Left renal pelvis (tissue), 4 donors: ENCODE measurements at places on chromosomes 4 and X.

- DNase-seq, result no peak
These were observed 247.8 kb downstream of the TEX13A start for GRCh38 chrX:104972737-104973136.

DNA sequence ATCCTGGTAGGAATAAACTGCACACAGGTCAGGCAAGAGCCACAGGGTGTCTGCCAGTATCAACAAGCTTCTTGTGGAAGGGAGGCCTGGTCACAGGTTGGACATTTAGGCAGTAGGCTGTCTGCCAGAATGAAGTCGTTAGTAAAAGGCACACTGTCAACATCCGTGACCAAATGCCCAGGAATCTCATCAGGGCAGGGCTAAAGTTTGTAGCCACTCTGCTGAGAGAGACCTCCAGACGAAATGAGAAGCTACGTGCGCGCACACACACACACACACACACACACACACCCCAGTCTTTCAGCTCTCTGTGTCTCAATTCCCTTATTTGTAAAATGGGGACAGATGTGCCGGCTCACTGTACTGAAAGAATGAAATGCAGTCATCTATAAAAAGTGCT lies 408.7 kb upstream of the ZFP42 start:
- DNase-seq, result no peak

DNA sequence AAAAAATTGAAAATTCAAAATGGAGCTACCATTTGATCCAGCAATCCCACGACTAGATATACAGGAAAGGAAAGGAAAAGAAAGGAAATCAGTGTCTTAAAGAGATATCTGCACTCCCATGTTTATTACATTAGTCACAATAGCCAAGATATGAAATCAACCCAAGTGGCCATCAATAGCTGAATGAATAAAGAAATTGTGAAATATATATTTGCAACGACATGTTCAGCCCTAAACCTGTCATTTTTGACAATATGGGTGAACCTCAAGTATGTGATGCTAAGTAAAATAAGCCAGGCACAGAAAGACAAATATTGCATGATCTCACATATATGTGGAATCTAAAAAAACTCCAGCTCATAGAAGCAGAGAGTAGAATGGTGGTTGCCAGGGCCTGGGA lies 155.1 kb downstream of the ANXA5 start:
- no peak for DNase-seq

DNA sequence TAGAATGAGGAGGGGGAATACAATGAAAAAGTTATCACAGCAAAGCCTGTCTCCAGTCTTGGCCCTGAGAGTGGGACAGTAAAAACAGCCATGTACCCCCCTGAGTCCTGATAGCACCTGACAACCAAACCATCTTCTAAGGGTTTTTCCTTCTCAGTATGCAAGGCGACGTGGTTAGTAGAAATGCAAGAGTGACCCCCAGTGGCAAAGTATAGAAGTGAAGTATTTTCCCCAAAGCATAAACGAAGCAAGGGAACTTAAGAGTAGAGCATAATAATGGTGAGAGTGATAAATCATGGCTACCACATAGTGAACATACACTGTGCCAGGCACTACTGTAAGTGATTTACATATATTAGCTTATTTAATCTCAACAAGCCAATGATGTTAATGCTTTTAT lies 52.8 kb downstream of the FAM47C start:
- DNase-seq, result peak; percentile 2

- no peak for DNase-seq
These were observed 6.0 kb downstream of the GAGE10 start for GRCh38 chrX:49309401-49309981.

GRCh38 chr4:167023364-167023925 lies 210.8 kb downstream of the SPOCK3 start:
- DNase-seq, result no peak

DNA sequence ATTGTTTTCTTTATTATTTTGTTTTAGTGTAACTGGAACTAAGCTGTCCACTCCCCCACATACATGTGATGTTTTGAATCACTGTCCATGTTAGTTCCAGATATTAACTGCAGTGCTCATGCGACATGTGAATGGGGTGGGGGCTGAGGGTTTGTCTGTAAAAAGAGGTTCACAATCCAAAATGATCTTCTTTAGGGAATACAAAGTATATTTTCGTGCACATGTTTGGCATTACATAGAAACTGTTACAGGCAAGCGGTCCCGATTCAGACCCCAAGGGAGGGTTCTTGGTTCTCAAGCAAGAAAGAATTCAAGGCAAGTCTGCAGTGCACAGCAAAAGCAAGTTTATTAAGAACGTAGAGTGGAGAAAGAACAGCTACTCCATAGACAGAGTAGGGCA lies 296.5 kb upstream of the CLNK start:
- no peak for DNase-seq

- DNase-seq, result no peak
These were observed 19.3 kb downstream of the SEL1L3 start for GRCh38 chr4:25843340-25844097.

DNA sequence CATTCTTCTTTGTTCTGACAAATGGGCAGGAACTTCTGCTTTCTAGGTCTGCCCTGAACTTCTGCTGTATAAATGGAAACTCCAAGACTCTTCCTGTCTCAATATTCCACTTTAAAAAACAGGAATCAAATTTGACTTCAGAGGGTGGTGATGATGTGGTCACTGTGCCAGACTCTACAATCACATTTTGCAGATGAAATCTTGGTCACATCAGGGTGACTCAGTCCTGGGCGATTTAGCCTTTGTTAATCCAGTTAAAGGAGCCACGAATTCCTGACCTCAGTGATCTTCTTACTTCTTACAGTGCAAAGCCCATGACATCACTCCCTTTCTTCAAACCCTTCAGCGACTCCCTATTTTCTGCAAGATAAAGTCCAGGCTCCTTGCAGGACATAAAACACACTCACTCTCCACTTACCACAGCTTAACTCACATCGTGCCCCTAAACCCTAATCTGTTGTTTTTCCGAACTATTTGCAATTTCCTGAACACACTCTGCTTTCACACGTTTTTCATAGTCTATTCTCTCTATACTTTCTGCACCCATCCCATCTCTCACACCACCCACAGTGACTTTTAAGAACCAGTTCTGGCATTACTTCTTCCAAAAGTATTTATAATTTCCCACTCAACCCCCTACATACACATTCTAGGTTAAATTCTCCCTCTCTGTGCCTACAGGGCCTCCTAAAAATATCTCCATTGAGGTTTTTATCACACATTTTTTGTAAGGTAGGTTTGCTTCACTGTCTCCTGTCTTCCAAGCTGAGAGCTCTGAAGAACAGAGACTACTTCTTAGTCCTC lies 11.1 kb downstream of the GASK1B start:
- no peak for DNase-seq
